Right kidney (tissue), 9 donors: ENCODE measurements at places on chromosomes 1 and 21.

DNA sequence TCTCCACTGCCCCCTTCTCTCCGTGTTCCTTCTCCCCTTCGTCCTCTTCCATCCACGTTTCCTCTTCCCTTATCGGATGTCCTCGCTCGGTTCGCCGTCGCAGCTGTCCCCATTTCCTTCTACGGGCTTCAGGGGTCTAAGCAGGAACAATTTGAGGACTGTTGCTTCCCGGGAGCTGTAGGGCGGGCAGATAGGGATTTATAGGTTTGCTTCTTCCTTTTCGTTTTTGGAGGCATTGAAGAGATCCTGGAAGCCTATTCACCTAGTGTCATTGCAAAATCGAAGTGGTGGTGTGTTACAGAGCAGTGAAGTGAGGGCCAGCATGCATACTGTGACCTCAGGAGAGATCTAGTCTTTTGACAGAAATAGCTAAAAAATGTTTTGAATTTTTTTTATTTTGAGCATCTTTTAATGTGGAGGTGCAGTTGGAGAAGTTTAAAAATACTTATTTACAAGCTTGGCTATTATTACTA lies 897 bp downstream of the ZYG11B start:
- no peak for DNase-seq

- DNase-seq: no peak
Measured at GRCh38 chr1:241077386-241078147, 279.4 kb downstream of the RGS7 start.

- no peak for DNase-seq
Measured at GRCh38 chr1:222210776-222211175, 337.1 kb downstream of the HHIPL2 start.

GRCh38 chr1:94661431-94661932 lies 119.9 kb upstream of the F3 start:
- DNase-seq: no peak

DNA sequence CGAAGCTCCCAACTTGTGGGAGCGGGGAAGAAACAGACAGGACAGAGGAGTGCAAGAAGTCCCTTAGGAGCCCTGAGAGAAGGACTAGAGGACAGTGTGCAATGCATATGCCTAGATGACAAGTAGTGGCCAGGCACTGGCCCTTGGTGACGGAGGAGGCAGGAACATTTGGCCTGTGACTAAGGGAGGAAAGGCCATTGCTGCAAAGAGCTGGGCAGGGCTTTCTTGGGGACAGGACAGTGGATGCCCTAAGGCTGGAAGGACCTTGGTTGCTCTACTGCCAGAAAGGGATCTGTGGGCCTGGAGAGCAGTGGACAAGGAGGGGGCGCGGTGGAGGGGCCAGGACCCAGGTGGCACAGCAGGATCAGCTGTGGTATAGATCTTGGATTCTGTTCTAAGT lies 481.3 kb downstream of the CAMTA1 start:
- DNase-seq: no peak

DNA sequence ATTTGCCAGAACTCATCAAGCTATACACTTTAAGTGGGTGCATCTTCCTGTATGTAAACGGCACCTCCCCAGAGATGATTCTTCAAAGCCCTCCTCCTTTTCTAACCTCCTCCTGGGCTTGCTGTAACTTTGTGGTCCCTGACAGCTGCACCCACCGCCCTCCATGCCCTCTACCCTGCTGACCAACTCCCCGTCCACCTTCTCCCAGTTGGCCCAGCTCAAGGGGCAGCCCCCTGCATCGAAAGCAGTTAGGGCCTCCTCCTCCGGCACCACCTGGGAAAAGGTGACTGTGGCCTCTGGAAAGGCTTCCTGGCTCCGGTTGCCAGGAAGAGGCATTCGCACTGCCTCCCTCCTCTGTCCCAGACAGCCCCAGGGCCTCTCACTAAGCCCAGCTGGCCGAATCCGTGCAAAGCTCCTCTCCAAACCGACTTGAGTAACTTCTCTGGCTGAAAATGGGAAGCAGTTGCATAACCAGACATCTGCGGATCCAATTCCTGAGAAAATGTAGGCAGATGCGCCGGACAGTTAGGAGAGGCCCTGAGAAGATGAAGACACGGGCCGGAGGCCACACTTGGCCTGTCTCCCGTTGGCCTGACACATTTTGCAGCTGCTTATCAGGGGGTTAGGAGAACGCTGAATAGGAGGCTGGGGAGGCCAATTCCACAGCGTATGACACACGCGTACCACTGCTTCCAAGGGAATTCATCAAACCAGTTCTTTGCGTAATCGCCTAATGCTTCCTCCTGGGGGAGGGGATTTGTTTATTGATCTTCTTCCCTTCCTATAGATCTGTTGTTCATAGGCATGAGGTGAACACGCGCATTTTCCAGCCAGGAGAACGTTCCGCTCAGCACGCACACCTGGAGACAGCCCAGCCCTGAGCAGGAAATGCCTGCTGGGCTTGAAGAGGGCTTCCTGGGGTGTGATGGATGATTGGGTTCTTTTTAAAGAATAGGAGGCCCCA lies 48.7 kb upstream of the COL6A2 start:
- DNase-seq: no peak

DNA sequence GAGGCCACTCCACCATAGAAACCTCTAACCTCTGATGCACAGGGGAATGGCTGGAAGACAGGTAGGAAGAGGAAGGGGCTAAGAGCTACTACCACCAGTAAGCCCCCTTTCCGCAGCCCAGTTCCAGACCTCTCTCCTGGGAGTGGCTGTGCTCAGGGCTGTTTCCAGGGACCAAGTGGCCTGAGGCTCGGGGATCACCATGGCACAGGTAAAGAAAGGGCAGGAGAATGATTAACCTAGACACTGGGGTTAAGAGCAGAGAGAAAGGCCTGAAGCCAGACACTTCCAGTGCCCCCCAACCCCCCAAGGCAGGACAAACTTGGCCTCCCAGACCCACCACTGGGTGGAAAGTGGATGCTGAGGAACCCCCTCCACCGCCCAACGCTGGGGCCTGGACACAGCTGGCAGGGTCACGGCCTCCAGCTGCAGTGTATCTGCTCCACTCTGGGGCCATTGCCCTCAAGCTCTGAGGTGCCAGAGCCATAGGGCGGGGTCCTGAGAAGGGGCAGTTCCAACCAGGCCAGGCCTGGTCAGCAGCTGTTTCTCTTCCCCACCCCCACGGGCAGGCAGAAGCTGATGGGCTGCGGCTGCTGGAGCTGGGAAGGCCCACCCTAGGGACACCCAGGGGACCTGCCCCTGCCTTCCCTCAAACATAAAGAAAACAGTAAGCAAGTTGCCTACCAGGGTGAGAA lies 2.6 kb downstream of the TAGLN2 start:
- peak; percentile 78 for DNase-seq

GRCh38 chr1:227541796-227542152 lies 21.6 kb upstream of the ZNF678 start:
- no peak for DNase-seq

DNA sequence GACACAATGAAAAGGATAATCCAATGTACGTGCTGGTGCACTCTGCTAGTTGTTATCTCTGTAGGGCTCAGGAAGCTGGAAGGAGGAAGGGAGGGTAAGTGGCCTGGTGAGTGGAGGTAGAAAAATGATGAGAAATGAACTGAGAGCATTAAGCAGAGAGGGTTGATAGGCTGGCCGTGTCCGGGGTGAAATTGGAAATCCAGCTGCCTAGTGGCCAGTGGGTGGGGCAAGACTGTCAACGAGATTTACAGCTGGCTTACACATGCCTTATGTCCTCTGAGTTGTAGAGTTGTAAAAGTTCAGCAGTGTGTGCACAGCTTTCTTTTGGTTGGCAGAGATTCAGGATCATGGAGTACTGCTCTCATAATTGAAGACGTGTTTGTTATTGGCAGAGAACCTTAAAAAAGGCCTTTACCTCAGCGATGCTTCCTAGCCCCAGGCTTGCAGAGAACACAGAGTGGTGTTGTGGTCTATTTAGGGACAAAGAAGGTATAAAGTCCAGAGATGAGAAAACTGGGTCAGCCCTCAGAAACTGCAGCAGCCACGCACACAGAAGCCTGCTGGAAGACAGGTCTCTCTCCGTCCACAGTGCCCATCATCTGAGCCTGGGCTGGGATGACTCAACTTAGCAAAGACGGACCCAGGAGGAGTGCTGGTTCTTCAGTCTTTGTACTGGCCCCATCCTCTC lies 132.4 kb downstream of the EDEM3 start:
- DNase-seq: peak; percentile 44

DNA sequence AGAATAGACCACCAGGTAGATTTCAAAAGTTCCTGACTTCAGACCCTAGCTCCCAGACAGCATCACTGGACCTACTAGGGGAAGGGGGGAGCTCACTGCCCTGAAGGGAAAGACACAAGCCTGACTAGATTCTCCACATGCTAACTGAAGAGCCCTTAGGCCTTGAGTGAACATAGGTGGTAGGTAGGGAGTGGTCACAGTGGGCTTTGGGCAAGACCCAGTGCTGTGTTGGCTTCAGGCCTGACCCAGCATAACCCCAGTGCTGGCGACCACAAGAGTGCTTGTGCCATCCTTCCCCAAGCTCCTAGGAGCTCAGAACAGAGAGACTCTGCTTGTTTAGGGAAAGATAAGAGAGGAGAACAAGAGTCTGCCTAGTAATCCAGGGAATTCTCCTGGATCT lies 51.1 kb upstream of the ACADM start:
- no peak for DNase-seq

DNA sequence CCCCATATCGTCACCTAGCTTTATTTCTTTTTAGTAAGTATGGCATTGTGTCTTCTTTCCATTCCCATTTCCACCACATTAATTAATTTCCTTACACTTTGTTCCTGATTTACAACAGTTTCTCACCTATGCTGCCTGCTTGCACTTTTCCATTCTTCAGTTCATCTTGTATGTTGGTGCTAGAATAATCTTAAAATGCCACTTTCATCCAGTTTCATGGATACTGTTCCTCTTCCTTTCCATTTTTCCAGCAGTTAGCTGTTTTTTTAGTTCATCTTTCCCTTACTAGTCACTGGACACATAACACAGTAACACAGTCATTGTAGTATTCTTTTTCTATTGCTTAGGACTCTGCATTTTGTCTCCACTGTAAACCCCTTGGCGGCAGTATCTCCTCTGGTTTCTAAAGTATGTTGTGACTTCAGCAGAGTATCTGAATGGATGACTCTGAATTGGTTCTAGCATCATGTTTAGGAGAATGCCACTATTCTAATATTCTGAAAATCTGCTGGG lies 2.1 kb downstream of the CDC7 start:
- no peak for DNase-seq

DNA sequence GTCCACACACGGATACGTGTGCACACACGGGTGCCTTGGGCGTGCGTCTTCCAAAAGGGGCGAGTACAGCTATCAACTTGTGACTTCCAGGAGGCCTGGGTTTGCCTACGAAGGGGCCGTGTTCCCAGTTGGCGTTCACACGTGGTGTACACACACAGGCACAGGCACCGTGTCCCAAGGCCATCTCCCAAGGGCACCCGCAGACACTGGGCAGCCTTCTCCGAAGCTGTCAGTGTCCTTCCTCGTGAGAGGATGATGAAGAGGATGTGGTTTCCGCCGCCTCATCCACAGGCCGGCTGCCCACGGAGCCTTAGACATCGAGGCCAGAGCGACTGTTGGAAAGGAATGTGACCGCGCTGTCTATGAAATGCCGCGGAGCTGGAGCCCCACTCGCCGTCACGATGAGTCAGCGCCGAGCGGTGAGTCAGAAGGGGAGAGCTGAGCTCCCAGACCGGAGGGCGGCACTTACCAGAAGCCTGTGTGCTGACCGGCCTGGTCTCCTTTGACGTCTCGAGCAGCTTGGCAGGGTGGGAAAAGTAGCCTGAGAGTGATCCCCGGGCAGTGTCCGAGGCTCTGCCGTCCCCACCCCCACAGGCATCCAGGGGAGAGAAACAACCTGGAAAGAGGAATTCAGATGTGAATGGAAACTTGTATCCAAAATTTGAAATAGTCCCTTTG lies 141.4 kb upstream of the ARHGEF16 start:
- peak; percentile 68 for DNase-seq

- DNase-seq: no peak
Measured at GRCh38 chr1:44511363-44511762, 106.3 kb downstream of the RNF220 start.

DNA sequence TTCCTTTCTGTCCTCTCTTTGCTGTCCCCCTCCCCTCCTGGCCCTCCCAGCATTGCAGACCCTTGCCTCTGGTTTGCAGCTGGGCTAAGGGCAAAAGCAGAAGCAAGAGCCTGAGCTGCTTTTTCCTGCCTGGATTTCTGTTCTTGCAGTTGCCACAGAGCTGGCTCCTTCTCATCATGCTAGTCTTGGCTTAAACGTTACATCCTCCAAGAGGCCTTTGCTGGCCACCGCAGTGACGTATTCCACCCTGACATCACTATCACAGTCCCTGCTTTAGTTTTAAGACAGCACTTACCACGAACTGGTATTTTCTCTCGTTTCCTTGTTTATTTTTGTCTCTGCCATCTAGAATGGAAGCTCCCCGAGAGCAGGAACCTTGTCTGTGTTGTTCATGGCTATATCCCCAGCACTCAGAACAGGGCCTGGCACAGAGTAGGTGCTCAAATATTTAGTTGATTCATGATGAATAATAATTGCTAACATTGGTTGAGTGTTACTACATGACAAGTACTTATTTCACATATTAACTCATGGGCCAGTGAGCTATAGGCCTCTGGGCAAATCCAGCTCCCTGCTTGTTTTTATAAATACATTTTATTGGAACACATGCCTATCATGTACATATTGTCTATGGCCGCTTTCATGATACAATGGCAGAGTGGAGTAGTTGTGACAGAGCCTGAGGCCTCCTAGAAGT lies 13.2 kb upstream of the CSF1 start:
- DNase-seq: no peak

DNA sequence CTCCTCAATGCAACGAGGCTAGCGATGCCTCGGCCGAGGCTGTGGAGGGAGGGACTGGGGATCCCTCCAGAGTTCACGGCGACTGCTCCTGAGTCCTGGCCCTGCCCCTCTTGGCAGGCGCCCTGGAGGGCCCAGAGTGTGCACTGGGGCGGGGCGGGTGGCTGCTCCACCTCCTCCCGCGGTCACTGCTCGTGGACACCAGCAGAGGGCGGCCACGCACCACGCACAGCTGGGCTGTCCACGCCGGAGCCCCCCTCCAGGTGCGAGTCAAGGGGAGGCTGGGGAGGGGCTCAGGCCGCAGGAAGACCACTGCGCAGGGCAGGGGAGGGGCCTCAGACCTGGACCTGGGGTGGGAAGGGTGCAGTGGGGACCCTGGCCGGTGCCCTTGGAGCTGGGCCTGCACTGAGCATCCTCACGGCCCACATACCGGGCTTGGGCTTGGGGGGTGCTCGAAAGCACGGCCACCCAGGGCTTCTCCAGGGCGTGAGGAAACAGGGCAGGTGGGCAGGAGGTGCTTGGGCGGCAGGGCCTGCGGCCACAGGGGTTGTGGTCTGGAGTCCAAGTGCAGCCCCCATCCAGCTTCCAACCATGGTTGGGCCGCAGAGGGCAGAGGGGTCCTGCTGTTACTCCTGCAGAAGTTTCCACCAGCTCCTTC lies 20.6 kb upstream of the TTC34 start:
- peak; percentile 50 for DNase-seq

GRCh38 chr1:227733309-227733705 lies 1.8 kb downstream of the JMJD4 start:
- no peak for DNase-seq

- no peak for DNase-seq
Measured at GRCh38 chr1:58618303-58618702, 41.3 kb upstream of the TACSTD2 start.

DNA sequence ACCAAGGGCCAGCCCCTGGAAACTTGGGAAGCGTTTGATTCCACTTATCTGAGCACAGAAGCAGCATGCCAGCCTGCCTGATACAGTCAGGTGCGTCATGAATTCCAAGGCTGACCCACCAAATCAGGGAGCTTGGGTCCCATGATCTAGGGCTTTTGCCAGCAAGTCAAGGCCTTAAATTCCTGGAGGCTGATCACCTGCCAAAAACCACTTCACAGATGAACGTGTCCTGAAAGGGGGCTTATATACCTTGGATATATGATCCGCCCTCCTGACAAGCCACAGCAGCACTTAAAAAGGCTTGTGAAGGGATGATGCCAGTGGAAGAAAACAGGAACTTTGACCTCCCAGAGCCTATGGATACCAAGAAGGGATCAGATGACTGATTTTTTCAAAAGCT lies 24.0 kb upstream of the CLIC6 start:
- no peak for DNase-seq
